Activated CD4-positive, alpha-beta T cell treated with anti-CD3 and anti-CD28 coated beads for 36 hours (primary cell): ENCODE measurements at places on chromosomes 6 and 20. TPM values are rescaled to one million over a fixed set of nuclear protein-coding genes. Genes with fewer than 3 reads are reported as not detected.

Gene MRPL14
- total RNA-seq = 29.5 TPM

Gene GCNT2
- total RNA-seq = 1.6 TPM

- no peaks in the 10 kb centered on the region for H3K27me3 ChIP-seq
- no peaks in the 10 kb centered on the region for H3K36me3 ChIP-seq
- H3K27ac ChIP-seq = no peak overlapping the region
- no peaks in the 10 kb centered on the region for H3K4me1 ChIP-seq
- no peak overlapping the region for H3K4me3 ChIP-seq
- no peak for DNase-seq
These were observed 128.7 kb downstream of the SIM1 start for GRCh38 chr6:100335991-100336390.

DNA sequence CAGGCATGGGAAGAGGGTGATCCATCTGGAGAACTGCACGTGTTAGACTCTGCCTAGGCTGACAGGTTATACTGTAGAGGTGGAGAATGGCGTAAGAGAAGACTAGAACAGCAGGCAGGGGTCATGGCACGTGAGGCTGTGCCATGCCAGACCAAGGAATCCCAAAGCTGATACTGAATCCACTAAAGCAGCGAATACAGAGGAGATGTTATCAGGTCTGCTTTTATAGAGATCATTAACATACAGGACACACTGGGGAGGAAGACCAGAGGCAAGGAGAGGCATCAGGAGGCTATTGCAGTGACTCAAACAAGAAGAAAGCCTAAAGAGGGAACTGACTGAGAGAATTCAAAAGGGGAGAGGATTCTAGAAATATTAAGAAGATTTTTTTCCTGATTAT lies 12.9 kb downstream of the PHACTR1 start:
- no peak overlapping the region for H3K4me3 ChIP-seq
- H3K27ac ChIP-seq = no peak overlapping the region
- H3K27me3 ChIP-seq = peaks cover 8% of the 10 kb centered on the region
- no peak for DNase-seq
- H3K4me1 ChIP-seq = no peaks in the 10 kb centered on the region
